ENCODE measurements at places on chromosomes 7 and 10.

DNA sequence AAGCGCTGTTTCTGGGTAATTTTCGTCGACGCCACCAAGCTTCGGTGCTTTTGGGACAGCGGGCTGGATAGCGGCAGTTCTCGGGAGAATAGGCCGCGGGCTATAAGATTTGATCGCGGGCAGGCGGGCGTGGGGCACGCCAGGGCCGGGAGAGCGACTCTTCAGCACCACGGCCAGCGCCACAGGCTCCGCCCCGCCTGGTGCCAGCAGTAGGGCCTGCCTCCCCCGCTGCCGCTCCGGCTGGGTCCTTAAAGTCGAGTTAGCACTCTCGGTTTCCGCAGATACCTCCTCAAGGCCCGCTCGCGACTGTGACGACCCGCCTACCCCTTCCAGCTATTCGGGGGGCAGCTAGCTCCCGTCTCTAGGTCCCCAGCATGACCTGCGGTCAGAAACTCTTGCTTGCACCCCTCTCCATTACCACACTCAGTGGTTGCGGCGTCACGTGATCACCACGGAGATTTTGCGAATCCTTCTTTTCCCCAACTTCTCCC, 9.4 kb downstream of the NXPH1 start:
- DNase-seq = no peak

DNA sequence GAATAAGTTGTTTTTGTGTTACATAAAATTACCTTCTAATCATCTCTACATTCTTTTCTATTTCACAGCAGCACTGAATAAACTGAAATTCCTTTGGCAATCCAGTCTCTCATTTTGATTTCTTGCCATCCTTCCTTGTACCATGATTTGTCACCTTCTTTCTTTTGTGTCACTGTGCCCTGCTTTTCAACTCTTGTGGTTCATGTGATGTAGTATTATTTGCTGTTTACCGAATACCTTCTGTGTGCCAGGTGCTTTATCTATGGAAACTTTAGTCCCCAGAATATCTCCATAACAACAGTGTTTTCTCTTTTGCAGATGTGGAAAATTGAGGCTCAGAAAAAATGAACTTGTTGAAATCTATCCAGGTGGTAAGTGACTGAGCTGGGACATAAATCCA, 220.3 kb downstream of the STK31 start:
- no peak for DNase-seq

DNA sequence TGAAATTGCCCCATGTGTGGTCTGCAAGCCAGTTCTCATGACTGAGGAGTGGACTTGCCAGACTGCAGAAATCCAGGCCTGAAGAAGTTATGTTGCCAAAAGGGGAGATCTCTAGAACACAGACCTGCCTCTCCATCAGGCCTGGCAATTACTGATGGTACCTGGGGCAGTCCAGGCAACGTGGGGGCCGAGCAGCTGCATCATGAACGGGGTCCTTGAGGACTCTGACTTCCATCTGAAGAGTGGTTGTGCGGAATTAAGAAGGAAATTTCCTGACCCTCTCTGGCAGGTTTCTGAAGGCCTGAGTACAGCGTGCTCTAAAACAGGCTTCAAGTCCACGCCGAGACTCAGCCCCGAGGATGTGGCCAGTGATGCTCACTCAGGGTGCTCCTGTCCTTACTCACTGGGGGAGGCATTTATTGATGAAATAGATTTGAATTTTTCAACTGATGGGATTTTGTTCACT, 30.4 kb downstream of the RAMP3 start:
- DNase-seq = no peak

DNA sequence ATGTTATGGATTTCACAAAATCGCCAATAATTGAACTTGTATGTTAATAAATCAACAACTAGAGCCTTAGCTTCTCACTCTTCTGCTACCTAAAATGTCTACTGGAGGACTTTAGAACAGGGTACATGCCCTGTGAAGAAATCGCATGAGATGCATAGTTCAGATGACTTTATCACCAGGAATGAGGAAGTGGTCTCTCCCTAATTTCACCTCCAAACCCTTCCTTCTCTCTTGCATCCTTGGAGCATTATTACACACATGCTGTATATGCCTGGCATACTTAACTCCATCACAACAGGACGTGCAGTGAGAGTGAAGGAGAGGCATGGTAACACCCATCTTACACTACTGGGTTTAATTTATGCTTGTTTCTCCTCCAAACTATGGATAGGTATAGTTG, 27.8 kb downstream of the RHEB start:
- no peak for DNase-seq

DNA sequence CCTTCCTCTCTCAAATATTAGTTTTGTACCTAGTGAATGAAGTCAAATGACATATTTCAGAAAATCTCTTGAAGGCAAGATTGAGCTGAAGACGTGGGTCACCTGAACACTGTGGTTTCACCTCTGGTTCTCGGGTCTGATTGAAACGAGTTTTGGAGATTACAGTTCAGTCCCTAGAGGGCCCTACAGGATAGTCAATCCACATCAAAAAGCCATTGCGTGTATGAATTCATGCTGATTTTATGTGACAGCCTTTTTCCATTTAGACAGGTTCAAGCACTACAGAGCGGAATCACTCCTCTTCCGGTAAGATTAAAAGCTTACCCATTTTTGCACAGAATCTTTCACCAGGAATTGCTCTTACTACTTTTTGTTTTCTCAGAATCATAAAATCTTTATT, 62.2 kb downstream of the VIM start:
- DNase-seq = no peak

- no peak for DNase-seq
Measured at GRCh38 chr10:89710753-89711152, 9.4 kb downstream of the KIF20B start.

DNA sequence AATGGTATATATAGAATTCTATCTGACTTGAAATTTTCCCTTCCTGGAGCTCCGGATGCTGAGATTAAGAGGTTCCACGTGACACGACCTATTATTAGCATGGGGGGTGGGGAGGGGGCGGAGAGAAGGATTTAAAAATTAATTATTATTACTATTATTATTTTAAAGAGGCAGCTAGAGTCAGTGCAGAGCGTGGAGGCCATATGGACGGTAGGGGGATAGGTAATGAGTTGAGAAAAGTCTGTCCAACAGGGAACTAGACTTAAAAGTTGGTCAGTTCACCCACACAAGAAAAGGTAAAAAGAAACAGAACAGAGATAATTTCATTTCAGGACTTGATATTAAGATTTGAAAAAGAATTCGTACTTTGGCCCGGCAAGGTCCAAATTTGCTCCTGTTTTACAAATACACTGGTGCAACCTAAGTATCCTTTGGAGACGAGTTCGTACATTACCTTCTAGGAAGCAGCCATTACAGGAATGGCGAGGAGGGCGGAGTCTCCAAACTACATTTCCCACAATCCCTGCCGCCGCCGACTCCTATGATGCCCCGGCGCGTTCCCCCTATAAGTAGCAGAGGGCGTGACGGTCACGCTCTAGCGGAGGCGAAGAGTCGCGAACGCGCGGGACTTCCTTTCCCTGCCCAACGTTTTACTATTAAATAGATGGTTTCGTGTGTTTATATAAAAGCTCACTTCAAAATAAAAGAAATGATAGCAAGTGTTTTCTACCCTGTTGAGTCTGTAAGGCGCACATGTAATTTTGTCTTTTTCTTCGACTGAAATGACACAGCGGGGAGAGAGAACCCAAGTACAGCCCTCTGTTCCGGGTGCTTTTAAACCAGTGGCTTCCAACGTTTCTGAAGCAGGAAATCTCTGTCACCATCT, at the start of gene SMIM30:
SMIM30 (minus strand) TSS at position 481 of the 886 bp plus-strand sequence. CDS start 976 bp downstream, outside the sequence.
- peak; percentile 79 for DNase-seq

- DNase-seq = no peak
Measured at GRCh38 chr10:70672165-70673042, at the start of gene ADAMTS14. Gene ADAMTS14 (plus strand): TSS chr10:70672506. CDS start chr10:70672803, 297 bp downstream.

- DNase-seq = no peak
Measured at GRCh38 chr10:88999625-89000024, 9.0 kb downstream of the FAS start.

- DNase-seq = no peak
Measured at GRCh38 chr10:90447831-90448230, 410.0 kb downstream of the HTR7 start.

GRCh38 chr10:34956756-34957155, 133.4 kb downstream of the CUL2 start:
- no peak for DNase-seq

DNA sequence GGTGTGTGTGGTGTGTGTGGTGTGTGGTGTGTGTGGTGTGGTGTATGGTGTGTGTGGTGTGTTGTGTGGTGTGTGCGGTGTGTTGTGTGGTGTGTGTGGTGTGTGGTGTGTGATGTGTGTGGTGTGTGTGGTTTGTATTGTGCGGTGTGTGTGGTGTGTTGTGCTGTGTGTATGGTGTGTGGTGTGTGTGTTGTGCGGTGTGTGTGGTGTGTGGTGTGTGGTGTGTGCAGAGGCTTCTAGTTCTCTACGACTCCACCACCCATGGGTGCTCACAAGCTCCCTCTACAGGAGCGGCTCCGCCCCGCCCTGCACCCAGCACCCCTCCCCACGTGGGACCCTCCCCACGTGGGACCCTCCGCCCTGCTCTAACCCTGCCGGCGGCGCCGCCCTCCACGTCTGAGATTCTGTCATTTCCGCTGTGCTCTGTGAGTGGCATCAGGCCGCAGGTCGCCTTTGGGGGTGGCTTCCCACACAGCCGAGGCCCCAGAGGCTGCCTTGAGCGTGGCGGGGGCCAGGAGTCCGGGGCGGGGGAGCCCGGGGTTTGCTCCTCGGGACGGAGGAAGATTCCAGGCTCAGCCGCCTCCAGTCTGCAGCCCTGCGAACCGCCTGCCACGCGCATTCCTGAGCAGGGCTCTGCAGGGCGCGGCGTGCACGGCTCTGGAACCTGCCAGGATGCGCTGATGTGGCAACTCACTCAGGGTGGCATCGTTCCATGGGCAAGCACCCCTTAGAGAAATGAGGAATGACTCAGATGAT, 37.0 kb upstream of the DNAJB6 start:
- no peak for DNase-seq

DNA sequence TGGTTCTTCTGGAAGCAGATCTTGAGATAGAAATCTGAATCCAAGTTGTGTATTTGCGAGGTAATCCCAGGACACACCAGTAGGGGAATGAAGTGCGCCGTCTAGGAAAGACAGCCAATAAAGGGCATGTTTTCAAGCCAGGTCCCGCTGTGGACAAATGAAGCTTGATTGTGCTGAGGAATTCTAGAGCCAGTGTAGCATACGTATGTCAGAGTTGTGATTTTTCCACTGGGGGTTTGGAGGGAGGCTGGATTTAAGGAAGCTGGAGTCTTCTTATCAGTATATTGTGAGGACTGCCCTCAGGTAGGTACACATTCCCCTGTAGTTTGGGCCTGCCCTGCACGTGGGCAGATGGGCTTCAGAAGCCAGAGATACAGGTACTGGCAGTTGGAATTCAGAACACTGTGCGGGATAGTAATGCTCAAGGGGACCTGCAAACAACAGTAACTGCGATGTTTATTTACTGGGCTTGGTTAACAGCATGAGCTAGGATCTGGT, 50.9 kb downstream of the GALNT11 start:
- DNase-seq = no peak

DNA sequence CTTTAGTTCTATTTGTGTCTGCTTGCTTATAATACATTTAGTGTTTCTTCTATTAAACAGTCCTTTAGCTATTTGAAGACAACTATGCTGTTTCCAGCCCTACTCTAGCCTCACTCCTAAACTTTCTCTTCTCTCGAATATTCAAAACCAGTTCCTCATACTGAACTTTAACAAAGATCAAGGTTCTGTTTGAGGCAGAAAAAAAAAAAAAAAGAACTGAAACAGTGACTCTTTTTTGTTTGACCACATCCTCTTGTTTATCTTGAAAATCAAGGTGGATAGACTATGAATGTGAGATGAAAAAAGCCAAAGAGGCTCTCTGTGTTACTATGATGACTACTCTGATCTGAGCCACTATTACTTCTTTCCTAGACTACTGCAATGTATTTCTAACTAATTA, 154.3 kb downstream of the ZNF365 start:
- no peak for DNase-seq

GRCh38 chr7:80916770-80917741, 1.8 kb downstream of the SEMA3C start:
- DNase-seq = no peak

DNA sequence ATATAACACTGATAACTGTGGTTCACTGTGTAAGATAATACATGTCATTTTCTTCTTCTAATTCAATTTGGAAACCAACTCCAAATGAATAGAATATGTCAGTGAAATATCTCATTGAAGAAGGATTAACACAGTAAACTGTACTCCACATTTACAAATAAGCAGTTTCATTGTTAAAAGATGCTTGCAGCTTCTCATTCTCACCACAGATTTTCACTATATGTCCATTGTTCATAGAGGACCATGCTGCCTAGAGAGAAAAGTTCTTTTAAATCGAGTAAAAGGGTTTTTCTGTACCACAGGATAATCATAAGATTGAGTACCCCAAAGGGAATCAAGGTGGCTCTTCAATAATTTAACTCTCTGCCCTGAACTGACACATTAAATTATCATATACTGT, 165.5 kb downstream of the LRRN3 start:
- no peak for DNase-seq

- no peak for DNase-seq
Measured at GRCh38 chr7:14767716-14768425, 134.7 kb downstream of the DGKB start.

- no peak for DNase-seq
Measured at GRCh38 chr10:78456649-78457400, 423.2 kb downstream of the RPS24 start.

All from stimulated activated CD8-positive, alpha-beta memory T cell treated with anti-CD3 and anti-CD28 coated beads, Interleukin-4, amount 100 ng/mL, for 1 hour (primary cell).